SJSA1 (cell line): ENCODE measurements at places on chromosomes 6 and 20.

- no peak for DNase-seq
Measured at GRCh38 chr20:7829776-7830175, 110.5 kb downstream of the HAO1 start.

DNA sequence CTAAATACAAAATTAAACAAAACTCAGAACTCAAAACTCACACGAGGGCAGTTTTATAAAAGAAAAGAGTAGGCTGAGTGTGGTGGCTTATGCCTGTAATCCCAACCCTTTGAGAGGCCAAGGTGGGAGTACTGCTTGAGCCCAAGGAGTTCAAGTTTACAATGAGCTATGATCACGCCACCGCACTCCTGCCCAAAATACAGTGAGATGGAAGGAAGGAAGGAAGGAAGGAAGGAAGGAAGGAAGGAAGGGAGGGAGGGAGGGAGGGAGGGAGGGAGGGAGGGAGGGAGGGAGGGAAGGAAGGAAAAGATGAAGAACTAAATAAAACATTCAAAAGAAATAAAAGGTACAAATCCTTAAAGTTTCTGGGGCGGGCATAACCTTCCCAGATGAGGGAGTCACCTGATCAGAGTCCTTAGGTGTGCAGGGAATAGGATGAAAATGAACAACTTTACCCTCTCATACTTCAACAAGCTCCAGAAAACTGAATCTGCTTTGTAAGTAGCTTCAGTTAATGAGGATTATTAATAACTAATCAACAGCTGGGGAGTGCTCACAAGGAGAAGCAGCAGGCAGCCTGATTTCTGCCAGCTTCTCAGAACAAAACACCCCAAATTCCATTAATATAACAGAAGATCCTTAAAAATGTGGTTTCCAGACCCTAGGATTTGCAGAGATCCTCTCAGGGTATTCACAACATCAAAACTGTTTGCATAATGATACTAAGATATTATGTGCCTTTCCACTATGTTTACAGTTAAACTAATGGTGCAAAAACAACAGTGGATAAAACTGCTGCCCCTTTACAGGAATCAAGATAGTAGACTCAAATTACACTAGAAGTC lies 21.8 kb downstream of the LMBRD1 start:
- DNase-seq = no peak

- DNase-seq = no peak
Measured at GRCh38 chr6:46217671-46218131, 46.9 kb upstream of the ENPP5 start.

DNA sequence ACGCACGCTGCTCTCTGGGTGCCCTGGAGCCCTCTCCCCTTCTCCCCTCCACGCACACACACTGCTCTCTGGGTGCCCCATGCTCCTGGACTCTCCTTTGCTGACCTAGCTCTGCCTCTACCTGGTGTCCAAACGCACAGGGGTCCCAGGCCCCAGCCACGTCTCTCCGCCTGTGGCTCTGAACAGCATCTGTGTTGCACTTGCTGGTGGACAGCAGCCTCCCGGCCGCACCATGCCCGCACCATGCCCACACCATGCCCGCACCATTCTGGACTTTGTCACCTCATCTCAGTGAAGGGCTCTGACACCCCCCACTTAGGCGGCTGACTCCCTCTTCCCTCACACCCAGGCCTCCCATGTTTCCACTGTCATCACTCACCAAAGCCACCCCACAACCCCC lies 21.8 kb downstream of the TCFL5 start:
- DNase-seq = peak; percentile 39

DNA sequence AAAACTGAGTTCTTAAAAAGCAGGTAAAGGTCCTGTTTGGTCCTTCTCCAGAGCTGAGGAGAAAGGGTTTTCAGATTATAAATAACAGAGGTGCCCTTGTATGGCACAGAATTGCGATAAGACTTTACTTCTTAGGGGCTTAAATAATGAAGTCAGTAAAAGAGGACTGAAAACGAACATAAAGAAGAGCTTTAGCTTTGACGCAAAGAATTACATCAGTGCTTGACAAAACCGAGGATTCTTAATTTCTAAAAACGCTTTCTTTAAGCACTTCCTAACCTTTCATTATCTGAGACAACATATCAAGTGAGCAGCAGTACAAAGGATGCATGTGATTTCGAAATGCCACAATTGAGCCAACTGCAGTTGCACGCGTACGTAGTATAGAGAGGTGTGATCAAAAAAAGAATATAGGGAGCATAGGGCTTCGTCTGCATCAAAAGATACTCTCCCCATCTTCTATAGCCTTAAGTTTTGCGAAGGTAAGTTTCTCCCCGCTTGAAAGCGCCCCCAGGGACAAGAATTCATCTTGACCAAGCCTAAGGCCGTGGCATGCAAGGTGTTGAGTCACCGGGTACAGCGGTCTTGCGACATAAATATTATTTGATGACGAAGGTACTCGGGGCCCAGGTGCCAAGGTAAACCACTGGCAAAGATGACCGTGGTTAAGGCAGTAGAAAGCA lies 778 bp upstream of the LOC128125822 start:
- DNase-seq = peak; percentile 49

DNA sequence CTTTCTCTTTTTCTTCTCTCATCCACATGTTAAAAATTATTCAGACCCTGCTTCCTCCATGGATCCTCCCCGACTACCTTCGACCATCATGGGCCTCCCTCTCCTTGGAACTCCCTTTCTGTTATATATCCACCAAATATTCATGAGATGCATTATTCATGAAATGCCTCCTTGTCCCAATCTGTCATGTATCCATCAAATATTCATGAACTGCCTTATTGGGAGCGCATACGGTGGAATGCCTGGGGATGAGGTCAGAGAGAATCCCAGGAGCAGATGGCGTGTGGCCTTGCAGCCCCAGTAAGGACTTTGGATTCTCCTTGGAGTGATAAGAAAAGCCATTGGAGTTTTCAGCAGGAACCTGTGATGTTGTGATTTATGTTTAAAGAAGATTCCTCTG lies 97.0 kb downstream of the NRN1 start:
- no peak for DNase-seq

DNA sequence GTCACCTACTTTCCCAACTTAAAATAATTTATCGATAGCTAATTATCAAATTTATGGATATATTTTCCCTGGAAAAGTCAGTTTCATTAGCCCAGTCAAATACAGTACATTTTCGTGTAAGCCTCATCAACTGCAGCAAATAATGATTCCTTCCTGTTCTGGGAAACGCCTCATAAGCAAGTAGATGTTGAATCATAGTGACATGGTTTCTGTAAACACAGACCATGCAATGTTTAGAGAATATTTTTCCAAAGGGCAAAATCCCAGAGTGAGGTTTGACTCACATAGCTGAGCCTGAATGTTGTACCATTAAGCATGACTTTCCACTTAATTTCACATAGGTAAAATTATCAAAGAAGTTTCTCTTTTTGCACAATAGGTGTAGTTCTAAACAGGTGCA lies 16.7 kb upstream of the VNN1 start:
- DNase-seq = no peak
